Stimulated activated CD4-positive, alpha-beta T cell treated with anti-CD3 and anti-CD28 coated beads, Interleukin-2, amount 100 ng/mL, for 48 hours (primary cell): ENCODE measurements at places on chromosomes 1 and 21.

DNA sequence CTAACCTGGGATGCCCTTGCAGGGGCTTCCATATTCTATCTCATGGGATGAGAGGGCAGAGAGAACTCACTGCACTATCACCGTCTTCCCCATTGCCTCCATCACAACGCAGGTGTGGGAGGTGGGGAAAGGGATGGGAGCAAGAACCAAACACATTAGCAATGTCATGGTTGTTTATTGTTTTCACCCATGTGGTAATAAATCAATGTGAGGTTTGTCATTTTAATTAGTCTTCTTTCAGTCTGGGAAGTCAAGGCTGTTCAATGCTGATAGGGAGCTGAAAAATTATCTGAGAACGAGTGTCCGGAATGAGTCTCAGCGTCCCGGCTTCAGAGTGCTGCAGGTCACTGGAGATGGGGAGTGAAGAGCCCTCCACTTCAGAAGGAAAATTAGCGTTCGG lies 268.5 kb downstream of the DUSP10 start:
- no peak for DNase-seq

- DNase-seq = no peak
Measured at GRCh38 chr1:219085988-219086387, 87.7 kb upstream of the LYPLAL1 start.

DNA sequence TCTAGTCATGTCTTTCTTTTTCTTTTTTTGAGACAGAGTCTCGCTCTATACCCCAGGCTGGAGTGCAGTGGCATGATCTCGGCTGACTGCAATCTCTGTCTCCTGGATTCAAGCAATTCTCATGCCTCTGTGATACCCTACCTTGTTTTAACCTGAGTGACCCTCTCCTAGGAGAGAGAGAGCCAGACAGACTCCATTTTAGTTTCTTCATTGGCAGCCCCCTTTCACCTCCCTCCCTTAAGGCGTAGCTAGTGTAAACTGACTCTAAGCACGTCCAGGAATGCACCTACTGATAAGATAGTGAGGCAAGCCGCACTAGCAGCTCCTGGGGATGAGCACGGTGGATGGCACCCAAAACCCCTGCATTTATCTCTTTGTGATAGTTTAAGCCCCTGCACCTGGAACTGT lies 5.2 kb upstream of the PKNOX1 start:
- DNase-seq = no peak

GRCh38 chr1:225554216-225554812 lies 98.6 kb downstream of the ENAH start:
- DNase-seq = no peak

GRCh38 chr1:167002354-167002753 lies 13.3 kb downstream of the MAEL start:
- no peak for DNase-seq

DNA sequence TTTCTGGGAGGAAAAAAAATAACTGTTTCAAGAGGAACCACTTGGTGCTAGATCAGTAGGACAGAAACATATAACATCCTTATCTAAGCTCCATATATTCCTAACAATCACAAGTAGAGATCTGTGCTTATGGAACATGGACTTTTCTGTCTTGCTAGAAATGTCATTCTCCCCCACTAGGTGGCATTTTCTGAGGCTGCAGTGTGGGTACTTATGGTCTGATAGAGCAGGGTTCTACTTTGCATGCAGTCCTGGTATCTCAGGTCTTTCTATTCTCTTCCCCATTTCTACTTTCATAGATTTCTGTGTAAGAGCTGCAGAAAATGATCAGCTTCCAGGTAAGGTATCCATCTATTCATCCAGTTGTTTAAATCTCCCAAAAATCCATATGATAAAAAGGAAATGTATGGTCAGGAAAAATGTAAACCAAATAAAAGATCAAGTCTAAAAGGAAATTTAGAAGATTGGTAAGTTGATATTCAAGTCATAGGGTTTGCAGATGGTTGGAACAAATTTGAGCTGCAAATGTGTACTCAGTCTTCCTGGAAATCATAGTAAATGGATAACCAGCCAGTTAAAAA lies 1.5 kb downstream of the ZNF684 start:
- no peak for DNase-seq

GRCh38 chr1:42439940-42440339 lies 15.9 kb downstream of the ZMYND12 start:
- DNase-seq = no peak
